ENCODE measurements at places on chromosomes 4 and X.

DNA sequence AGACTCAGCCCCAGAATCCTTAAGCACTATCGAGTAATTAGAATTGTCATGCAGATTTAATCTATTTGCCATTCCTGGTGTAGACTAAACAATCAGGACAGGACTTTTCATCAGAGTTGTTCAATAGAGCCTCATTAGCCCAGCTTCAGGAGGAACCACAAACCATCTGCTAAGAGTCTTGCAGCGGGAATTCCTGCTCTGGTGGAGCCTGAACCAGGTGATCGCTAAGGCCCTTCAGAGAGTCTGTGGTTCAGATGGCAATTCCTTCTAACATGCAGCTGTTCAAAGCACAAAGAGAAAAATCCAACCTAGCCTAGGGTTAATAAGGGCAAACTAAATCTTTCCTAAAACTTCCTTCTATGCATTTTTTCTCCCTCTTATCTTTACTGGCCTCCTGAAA, 119.1 kb upstream of the CPEB2 start:
- no peak for DNase-seq

DNA sequence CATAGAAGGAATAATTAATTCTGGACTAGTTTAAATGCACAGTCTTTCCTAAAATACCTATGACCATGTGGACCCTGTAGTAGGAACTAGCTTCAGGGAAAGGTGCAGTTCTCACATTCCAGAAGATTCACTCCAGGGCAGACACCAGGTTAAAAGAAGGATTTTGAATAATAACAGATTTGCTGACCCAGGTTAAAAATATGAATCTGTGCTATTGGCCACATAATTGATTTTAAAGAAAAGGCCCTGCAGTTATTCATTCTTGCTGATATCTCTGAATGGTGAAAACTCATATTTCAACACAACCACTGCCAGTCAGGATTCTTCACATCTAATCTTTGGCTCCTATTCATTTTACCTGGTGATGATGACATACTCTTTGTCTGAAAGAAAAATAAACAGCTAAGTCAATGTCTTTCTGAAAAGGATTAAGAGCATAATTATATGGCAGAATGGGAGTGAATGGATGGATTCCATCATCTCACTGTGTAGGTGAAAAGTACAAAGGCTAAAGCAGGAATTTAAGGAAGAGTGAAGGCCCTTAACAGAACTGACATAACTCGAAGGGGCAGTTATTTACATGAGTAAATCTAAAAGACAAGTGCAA, 432.8 kb downstream of the PDGFC start:
- no peak for DNase-seq

- no peak for DNase-seq
Observed at GRCh38 chrX:9635368-9635767, 130.3 kb downstream of the GPR143 start.

- no peak for DNase-seq
Observed at GRCh38 chrX:80334583-80334982, 85.7 kb upstream of the TENT5D start.

DNA sequence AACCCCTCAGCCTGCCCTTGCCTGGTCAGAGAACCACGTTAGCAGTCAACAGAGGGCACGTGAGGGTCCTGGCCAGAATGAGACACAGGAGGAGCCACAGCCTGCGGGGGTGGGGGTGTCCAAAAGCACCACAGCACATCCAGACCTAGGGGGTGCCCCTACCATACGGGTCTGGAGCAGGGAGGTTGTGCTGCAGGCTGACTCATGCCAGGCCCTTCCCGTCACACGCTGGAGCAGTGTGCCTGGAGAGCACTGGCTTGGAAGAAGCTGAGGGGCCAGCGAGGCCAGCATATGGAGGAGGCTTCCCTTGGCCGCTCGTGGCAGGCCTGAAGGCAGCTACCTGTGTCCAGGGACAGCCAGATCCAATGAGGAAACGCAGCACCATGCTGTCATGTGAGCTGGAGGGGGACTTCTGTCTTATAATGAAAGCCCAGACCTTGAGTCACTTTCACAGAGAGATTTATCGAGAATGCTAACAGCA, 1.5 kb upstream of the IRAK1 start:
- DNase-seq: no peak
